ENCODE measurements at places on chromosomes 1 and 21.

- peak; percentile 28 for DNase-seq
These were observed 10.9 kb upstream of the C4BPB start for GRCh38 chr1:207077470-207078377.

DNA sequence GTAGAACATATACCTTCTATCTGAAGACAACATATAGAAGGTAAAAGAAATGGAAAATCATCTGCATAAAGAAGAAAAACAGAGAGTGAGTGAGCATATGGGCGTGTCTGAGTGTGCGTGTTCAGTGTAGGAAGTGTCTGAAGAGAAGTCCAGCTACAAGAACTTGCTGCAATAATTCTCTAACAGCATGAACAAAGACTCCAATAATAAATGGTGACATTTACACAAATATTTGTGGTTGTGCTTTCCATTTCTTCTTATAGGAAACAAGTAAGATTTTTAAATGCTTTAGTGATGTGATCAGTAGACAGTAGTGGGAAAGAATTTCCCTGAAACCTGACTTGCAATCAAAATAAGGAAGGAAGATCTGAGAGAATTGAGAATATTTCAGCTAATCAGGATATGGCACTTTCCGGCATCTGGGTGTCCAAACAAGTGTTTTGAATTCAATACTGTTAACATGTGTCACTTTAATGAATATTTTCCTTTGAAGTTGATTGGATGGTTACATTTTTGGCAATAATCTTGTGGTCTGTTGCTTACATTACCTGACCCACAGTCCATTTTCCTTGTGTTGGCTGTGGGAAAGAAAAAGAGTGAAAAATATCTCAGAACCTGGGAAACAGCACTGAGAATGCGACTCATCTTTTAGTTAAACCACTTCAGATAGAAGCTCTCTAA is 154.0 kb downstream of the TGFB2 start:
- no peak for DNase-seq

DNA sequence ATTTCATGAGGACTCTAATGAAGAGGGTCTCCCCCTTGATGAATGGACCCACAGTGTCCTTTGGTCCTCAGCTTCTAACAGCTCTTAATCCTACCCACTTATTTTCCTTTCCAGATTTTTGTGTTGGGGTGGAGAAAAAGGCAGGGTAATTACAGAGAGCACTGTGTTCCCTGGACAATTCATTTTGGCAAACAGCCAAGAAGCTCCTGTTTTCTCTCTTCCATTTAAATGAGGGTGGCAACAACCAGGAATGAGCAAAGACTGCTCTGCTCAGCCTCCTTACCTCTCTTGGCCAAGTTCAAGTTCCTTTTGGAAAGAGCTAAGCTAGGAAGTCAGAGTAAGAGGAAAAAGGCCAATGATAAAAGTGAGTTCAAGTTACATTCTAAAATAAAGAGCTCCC is 11.9 kb downstream of the XKR8 start:
- no peak for DNase-seq

GRCh38 chr1:191558379-191558778 is 599.9 kb upstream of the RGS18 start:
- DNase-seq, result no peak

DNA sequence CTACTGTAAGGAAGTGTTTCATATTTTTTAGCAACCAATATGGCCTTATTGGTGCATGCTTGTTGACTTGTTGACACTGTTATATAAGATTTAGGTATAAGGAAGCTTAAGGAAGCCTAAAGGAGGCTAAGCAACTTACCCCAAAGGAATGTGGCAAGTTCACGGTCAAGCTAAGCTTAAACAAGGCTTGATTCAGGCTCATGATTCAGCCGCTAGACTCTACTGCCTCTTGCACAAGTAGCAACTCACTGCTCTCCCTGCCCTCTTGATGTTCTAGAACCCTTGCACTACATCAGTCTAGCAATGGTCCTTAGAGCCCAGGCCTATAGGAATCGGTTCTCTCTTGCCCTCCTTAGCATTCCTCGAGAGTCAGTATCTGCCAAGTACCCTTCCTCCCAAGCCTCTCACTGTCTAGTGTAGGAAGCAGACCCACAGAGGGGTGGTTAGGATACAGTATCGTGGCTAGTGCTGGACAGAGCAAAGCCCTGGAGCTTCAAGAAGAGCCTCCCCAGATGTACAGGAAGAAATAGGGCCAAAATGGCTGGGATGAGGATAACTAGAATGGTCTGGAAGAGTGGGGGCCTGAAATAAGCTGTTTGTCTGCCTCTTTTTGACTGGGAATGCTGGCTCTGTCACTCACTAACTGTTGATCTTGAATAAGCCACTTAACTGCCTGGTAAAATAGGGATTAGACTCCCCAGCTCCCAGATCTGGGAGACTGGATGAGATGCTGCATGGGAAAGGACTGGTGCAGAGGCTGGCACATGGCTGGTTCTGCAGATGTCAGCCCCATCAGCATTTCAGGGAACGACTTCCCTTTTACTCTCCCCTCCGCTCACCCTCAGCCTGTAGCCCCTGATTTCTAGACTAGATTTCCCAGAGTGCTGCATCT is 122.2 kb downstream of the NAV1 start:
- no peak for DNase-seq

- no peak for DNase-seq
These were observed 105.4 kb upstream of the KCNK2 start for GRCh38 chr1:214977110-214977509.

DNA sequence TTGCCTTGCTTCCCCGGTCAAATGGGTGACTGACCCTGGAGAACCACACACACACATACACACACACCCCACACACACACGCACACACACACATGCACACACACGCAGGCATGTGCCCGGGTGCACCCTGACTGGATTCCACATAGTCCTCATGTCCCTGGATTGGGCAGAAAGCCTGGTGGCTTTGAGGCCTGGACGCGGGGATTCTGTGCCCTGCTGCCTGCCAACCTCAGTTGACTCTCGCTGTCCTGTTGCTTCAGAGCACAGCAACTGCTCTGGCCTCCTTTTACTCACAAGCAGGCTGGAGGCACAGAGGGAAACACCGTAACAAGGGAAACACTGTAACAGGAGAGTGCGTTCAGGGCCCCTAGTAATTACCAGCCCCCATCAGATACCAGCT is 6.4 kb downstream of the RORC start:
- no peak for DNase-seq

DNA sequence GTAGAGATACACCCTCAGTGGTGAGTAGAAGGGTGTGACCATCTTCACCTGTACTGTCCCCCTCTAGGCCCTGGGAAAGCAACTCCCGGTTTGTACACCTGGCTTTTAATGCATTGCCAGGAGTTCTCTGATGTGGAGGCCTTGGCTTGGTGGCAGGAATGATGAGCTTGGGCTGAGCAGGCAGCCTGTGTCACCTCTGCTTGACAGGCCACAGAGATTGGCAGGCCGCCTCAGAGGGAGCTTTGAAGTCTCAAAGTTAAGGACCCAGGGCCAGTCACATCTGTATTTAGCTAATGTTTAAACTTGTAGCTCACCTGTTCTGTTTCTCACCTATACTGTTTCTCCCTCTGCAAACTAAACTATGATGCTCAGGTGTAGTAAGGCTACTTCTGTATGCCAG is 28.5 kb downstream of the HUNK start:
- DNase-seq, result no peak

GRCh38 chr1:73604211-73604610 is 593.8 kb downstream of the LRRIQ3 start:
- no peak for DNase-seq

DNA sequence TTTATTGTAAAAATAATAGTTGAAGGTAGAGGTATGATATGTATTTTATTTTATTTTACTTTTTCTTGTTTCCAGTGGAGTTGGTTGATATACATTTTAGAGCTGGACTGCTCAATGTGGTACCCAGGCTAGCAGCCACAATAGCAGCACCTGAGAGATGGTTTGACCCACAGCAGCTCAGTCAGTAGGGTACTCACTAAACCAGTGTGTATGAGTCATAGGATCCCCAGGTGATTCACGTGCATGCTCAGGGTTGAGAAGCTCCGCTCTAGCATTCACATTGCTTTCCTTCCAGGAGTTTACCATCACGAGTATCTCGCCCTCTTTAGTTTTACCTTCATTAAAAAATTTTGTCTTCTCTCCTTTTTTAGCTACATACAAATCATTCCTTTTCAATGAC is 96.0 kb upstream of the PAXBP1 start:
- DNase-seq, result no peak

DNA sequence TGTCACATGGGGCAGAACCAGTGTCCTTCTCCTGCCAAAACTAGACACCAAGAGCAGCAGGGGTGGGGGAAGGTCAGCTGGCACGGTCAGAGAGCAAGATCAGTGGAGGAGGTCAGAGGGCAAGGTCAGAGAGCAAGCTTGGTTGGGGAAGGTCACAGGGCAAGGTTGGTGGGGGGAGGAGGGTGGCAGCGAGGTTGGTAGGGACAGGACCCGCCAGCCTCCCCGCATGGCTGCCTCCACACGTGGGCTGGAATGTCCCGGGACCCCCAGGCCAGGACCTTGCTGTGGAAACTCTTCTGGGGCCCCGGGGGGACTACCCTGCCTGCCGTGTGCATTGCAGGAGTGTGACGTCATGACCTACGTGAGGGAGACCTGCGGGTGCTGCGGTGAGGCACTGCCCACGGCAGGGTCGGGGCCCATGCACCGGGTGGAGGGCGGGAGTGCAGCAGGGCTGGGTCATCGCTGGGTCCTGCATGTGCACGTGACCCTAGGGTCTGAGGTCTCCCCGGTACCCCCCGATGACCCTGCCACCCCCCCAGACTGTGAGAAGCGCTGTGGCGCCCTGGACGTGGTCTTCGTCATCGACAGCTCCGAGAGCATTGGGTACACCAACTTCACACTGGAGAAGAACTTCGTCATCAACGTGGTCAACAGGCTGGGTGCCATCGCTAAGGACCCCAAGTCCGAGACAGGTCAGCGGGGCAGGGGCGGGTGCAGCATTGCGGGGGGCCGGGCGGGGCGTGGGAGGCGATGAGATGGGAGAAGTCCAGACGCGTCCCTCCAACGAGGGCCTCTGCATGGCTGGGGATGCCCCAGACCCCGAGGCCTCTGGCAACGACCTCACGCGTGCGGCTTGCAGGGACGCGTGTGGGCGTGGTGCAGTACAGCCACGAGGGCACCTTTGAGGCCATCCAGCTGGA is 27.3 kb downstream of the COL6A2 start:
- no peak for DNase-seq

DNA sequence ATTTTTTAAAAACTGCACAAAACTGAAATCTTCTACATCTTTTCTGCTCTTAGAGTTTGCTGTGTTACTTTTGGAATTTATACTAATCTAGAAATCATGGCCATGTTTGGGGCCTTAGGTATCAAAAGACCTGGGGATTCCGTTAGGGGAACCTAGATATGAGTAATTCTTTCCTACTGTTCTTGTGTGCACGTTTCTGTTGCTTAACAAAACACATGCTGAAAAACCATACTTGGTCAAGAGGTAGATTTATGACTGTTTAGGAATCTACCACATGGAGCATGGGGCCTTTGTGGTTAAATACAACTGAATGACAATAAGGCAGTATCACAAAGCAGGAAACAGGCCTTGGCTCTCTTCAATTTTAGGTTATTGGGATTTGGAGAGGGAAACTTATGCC is 291.9 kb upstream of the USP25 start:
- DNase-seq, result no peak

GRCh38 chr21:39033878-39034589 is 149.2 kb downstream of the PSMG1 start:
- DNase-seq, result no peak

GRCh38 chr1:41239988-41240610 is 2.0 kb downstream of the SCMH1 start:
- DNase-seq, result no peak

GRCh38 chr1:104467590-104467989 is 717.9 kb downstream of the AMY1C start:
- DNase-seq, result no peak

DNA sequence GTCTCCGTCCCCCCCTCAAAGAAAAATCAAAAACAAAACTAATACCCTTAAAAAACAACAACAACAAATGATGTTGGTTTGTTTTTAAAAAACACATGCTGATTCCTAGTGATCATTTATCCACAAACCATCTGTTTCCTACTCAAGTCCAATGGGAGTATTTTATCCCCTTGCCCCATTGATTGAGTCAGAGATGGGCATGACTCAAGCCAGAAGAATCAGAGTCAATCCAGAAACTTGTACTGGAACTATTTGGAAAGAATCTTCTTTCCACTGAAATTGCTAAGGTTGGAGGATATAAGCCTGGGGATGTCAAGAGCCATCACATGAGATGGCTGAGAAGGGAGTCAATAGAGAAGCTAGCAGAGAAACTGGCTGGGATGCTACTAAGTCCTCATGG is 176.4 kb downstream of the MIS18A start:
- DNase-seq, result no peak

DNA sequence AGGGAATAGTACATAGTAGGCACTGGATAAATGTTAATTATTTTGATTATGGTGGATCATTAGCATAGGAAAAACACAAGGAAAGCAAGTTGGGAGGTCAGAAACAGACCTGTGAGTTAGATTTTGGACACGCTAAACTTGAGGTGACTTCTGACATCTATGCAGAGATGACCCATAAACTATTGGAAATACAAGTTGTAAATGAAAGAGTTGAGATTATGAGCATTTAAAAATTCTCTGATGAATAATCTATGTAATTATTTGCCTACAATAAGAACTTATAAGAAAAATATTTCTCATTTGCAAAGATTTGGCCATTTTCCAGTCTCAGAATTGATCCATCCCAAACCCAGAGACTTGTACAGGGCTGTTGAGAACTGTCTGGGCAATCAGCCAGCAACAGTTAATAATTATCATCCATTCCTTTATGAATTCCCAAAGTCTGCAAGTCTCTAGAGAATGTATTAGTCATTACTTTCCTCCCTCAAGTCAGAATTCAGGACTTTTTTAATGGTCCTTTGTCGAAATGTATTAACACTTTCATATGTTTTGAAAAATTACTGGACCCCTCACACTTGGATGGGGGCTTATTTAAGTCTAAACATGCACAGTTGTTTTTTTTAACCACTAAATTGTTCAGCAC is 19.4 kb upstream of the SLAMF6 start:
- no peak for DNase-seq

Data from stimulated activated CD8-positive, alpha-beta memory T cell treated with anti-CD3 and anti-CD28 coated beads, Interleukin-7, amount 100 ng/mL, for 1 hour (primary cell).